Calu3 (cell line): ENCODE measurements at places on chromosomes 5 and 9. TPM values are rescaled to one million over a fixed set of nuclear protein-coding genes. Genes with fewer than 3 reads are reported as not detected.

- no peaks in the 10 kb centered on the region for H3K27me3 ChIP-seq
- no peaks in the 10 kb centered on the region for H3K36me3 ChIP-seq
- no peaks in the 10 kb centered on the region for H3K4me1 ChIP-seq
- no peak overlapping the region for H3K27ac ChIP-seq
- DNase-seq: no peak
Measured at GRCh38 chr5:100026606-100027005, 508.6 kb upstream of the FAM174A start.

DNA sequence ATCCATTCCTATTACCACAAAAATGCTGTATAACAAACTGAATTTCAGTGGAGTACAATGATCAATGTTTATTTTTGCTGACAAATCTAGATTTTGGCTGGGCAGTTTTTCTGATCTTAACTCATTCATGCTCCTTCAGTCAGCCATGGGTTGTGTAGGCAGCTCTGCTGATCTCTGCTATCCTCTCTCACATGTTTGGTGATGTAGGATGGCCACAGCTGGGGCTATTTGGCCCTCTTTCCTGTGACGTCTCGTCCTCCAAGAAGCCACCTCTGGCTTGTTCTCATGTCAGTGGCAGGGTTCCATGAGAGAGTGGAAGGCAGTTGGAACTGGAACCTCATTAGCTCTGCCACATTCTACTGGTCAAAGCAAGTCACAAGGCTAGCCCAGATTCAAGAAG, 8.9 kb downstream of the NLN start:
- no peaks in the 10 kb centered on the region for H3K36me3 ChIP-seq
- no peak overlapping the region for H3K27ac ChIP-seq
- H3K4me3 ChIP-seq: no peak overlapping the region
- no peaks in the 10 kb centered on the region for H3K27me3 ChIP-seq
- peaks cover 13% of the 10 kb centered on the region for H3K4me1 ChIP-seq

GRCh38 chr5:39588179-39588578, 163.4 kb upstream of the DAB2 start:
- no peak overlapping the region for H3K4me3 ChIP-seq
- H3K4me1 ChIP-seq: no peaks in the 10 kb centered on the region
- H3K36me3 ChIP-seq: no peaks in the 10 kb centered on the region
- H3K27ac ChIP-seq: no peak overlapping the region

DNA sequence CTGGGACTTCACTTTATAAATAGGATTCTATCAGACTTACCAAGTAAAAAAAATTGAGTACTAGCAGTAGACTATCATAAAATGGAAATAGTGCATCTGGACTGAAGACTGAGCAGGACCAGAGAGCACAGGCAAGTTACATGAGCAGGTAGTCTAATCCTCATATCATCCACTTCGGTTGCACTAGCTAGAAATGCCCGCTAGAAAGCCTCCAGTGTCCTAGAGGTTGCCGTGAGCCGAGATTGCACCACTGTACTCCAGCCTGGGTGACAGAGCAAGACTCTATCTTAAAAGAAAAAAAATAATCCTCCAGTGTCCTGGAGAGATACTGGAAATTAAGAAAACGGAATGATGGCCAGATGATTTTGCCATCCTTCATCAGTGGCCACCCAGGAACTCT, 20.0 kb downstream of the C5orf47 start:
- no peak overlapping the region for H3K4me3 ChIP-seq
- H3K27ac ChIP-seq: no peak overlapping the region
- no peak for DNase-seq
- no peaks in the 10 kb centered on the region for H3K36me3 ChIP-seq
- H3K27me3 ChIP-seq: peaks cover 80% of the 10 kb centered on the region

DNA sequence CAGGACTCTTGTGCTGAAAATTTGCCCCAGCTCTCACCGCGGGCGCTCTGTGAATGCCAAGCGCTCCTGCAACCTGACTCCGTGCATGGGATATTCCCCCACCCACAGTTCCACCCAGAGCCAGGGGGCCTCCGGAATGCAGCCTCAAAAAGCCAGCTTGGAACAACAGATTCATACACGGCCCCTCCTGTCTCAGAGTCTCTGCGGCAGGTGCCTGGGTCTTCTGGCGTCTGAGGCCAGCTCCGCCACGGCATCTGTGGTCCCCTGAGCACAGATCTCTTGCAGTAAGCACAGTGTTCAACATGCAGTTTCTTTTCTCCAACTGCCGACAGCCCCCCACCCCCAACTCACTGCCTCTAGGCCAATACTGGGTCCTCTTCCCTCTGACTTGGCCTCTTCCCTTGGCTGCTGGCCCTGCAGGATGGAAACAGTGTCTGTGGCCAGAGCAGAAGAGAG, 355.7 kb upstream of the IRX2 start:
- no peak overlapping the region for H3K4me3 ChIP-seq
- no peak overlapping the region for H3K27ac ChIP-seq
- H3K4me1 ChIP-seq: no peaks in the 10 kb centered on the region
- H3K27me3 ChIP-seq: no peaks in the 10 kb centered on the region
- H3K36me3 ChIP-seq: no peaks in the 10 kb centered on the region

DNA sequence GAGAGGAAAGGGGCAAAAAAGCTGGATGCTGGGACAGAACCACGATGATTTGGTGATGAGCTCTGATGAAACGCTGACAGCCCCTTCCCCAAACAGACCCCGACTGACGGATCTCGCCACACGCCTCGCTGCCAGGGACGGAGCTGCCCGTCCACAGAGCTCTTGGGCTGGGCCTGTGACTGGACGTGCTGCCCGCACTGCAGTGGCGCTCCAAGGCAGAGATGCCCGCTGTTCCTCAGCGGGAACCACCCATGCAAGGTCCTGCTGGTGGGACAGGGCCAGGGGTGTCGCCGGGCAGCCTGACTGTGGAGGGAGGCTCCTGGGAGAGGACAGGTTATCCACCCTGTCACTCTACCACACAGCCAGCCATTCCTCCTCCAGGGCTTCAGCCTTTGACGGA, 66.0 kb upstream of the SARDH start:
- H3K4me3 ChIP-seq: no peak overlapping the region
- peaks cover 11% of the 10 kb centered on the region for H3K36me3 ChIP-seq
- H3K27me3 ChIP-seq: no peaks in the 10 kb centered on the region

GRCh38 chr9:136416427-136416826, 6.0 kb downstream of the PMPCA start:
- H3K27ac ChIP-seq: no peak overlapping the region
- no peaks in the 10 kb centered on the region for H3K27me3 ChIP-seq
- peaks cover 3% of the 10 kb centered on the region for H3K4me1 ChIP-seq
- no peak for DNase-seq

DNA sequence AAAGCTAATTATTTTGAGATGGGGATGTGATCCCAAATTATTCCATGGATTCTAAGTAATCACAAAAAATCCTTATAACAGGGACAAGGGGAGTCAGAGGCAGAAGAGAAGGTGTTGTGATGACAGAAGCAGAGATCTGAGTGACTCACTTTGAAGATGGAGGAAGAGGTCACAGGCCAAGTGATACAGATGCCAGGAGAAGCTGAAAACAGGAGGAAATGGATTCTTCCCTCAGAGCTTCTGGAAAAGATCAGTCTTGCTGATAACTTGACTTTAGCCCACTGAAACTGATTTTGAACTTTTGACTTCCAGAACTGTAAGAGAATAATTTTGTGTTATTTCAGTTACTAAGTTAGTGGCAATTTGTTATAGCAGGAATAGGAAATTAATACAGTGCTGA, 105.3 kb downstream of the GCNT1 start:
- H3K27me3 ChIP-seq: peaks cover 24% of the 10 kb centered on the region
- H3K4me1 ChIP-seq: no peaks in the 10 kb centered on the region
- no peak overlapping the region for H3K4me3 ChIP-seq
- no peak overlapping the region for H3K27ac ChIP-seq

- no peak overlapping the region for H3K27ac ChIP-seq
- H3K4me1 ChIP-seq: no peaks in the 10 kb centered on the region
- H3K4me3 ChIP-seq: no peak overlapping the region
- H3K27me3 ChIP-seq: peaks cover 61% of the 10 kb centered on the region
Measured at GRCh38 chr5:168992687-168993086, 308.3 kb downstream of the SLIT3 start.

DNA sequence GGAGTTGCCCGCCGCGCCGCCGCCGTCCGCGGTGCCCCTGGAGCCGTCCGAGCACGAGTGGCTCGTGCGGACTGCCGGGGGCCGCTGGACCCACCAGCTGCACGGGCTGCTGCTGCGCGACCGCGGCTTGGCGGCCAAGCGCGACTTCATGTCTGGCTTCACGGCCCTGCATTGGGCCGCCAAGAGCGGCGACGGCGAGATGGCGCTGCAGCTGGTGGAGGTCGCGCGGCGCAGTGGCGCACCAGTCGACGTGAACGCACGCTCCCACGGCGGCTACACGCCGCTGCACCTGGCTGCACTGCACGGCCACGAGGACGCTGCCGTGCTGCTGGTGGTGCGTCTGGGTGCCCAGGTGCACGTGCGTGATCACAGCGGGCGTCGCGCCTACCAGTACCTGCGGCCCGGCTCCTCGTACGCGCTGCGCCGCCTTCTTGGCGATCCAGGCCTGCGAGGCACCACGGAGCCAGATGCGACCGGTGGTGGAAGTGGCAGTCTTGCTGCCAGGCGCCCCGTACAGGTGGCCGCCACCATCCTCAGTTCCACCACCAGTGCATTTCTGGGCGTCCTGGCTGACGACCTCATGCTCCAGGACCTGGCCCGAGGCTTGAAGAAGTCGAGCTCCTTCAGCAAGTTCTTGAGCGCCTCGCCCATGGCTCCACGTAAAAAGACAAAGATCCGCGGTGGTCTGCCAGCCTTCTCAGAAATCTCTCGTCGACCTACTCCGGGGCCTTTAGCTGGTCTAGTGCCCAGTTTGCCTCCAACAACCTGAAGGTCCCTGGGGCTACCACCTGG, 1.6 kb downstream of the SOWAHA start:
- H3K27me3 ChIP-seq: no peaks in the 10 kb centered on the region
- DNase-seq: no peak
- H3K36me3 ChIP-seq: peaks cover 11% of the 10 kb centered on the region
- H3K27ac ChIP-seq: no peak overlapping the region
- peak overlapping the region; percentile 26 for H3K4me3 ChIP-seq

DNA sequence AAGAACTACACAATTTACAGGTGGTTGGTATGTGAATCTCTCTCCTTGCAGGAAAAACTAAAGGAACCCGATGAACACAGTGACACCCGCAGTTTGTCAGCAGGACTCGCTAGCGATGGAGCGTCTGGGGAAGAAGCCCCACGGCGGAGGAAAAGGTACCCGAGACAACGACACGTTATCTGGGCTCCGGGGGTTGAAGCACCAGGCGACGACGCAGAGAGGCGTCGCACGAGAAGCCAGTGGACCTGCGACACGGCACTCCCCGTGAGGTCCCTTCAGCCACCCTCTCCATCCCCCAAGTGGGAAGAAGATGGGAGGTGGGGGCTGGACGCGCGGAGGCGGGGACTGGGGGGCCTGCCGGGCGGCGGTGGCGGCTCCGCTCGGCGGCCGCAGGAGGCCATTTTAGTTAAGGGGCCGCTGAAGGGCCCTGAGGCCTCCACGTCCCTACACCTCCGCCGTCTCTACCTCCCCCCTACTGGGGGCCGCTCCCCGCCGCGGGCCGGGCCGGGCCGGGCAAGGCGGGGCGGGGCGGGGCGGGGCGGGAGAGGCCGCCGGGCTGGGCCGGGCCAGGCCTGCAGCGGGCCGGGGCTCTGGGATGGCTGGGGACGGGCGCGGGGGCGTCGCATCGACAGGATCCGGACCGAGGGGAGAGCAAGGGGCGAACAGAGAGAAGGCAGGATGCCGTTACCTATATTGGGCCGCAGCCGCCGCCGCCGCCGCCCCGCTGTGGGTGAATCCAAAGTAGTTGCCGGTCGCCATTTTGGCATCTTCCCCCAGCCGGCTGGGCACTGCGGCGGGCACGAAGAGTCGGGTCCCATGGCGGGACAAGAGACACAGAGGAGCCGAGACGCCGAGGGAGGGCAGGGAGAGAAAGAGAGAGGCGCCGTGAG, 754 bp downstream of the ZFR start:
- peak overlapping the region; percentile 85 for H3K4me3 ChIP-seq
- H3K27me3 ChIP-seq: no peaks in the 10 kb centered on the region

DNA sequence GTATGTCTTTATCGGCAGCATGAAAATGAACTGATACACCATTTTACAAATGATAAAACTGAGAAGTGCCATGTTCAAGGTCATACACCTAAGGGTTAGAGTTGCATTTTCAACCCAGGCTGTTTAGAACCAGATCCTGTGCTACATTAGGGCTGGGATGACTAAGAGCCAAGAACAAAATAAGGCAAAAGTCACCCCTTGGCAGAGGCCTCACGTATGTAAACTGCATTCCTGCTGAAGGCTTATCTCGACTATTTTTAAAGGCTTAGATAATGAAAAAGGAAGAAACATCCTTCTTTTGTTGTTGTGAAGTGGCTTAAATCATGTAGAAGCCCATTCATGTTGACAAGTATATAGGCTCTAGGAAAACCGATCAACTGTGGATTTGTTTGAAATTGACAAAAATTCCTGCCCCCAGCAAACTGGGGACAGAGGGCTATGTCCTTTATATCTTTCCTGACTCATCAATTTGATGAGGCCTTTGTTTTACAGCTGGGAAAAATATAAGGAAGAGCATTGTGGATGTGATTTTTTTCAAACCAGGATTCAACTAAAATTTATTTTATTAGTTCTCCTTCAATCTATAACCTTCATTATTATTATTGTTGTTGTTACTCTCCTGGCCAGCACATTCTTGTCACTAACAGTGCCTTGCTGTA, 196.5 kb downstream of the SNX18 start:
- no peak overlapping the region for H3K4me3 ChIP-seq
- H3K4me1 ChIP-seq: no peaks in the 10 kb centered on the region
- no peaks in the 10 kb centered on the region for H3K27me3 ChIP-seq
- no peaks in the 10 kb centered on the region for H3K36me3 ChIP-seq
- no peak overlapping the region for H3K27ac ChIP-seq
- no peak for DNase-seq

- peaks cover 27% of the 10 kb centered on the region for H3K36me3 ChIP-seq
- H3K27me3 ChIP-seq: no peaks in the 10 kb centered on the region
- H3K27ac ChIP-seq: no peak within 1 kb of the TSS
- H3K4me1 ChIP-seq: peaks cover 23% of the 10 kb centered on the region
- DNase-seq: no peak
Measured at GRCh38 chr5:139394654-139395566, at the start of gene PROB1. Gene PROB1, minus strand, starts transcription at chr5:139395104. Its CDS starts 23 bp downstream, at chr5:139395081.

GRCh38 chr9:128206916-128207910, 4.0 kb downstream of the DNM1 start:
- no peak overlapping the region for H3K27ac ChIP-seq
- H3K27me3 ChIP-seq: no peaks in the 10 kb centered on the region
- no peak overlapping the region for H3K4me3 ChIP-seq
- peaks cover 33% of the 10 kb centered on the region for H3K4me1 ChIP-seq

DNA sequence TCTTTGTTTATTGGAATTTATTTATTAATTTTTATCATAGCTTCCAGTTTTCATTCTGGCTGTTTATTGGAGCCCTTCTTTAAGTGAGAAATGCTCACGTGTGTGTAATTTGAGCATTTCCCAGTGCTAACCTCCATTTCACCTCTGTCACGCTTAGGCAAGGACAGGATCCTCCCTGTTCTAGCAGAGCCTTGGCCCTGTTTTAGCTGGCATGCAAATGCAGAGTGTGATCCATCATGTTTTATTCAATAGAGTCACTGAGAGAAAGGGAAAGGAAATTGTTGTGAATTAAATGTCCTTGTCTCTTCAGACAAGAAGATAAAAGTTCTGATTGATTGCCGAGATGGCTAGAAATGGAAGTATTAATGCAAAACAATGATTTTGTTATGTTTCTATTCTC, 137.3 kb upstream of the ACO1 start:
- no peak overlapping the region for H3K4me3 ChIP-seq
- no peaks in the 10 kb centered on the region for H3K4me1 ChIP-seq
- H3K36me3 ChIP-seq: no peaks in the 10 kb centered on the region
- peaks cover 11% of the 10 kb centered on the region for H3K27me3 ChIP-seq
- no peak overlapping the region for H3K27ac ChIP-seq

The NFIB gene
- 75.8 and 76.2 TPM in 2 replicates for total RNA-seq

The ABCA1 gene
- 0.76 and 0.78 TPM in 2 replicates for total RNA-seq

The IL3 gene
- total RNA-seq: not detected in 2 replicates

The LOX gene
- total RNA-seq: 3.6 and 8.7 TPM in 2 replicates

The FBN2 gene
- 0.22 and 0.31 TPM in 2 replicates for total RNA-seq

The KCNV2 gene
- total RNA-seq: not detected in 2 replicates
